ENCODE measurements at places on chromosomes 1 and 21.

DNA sequence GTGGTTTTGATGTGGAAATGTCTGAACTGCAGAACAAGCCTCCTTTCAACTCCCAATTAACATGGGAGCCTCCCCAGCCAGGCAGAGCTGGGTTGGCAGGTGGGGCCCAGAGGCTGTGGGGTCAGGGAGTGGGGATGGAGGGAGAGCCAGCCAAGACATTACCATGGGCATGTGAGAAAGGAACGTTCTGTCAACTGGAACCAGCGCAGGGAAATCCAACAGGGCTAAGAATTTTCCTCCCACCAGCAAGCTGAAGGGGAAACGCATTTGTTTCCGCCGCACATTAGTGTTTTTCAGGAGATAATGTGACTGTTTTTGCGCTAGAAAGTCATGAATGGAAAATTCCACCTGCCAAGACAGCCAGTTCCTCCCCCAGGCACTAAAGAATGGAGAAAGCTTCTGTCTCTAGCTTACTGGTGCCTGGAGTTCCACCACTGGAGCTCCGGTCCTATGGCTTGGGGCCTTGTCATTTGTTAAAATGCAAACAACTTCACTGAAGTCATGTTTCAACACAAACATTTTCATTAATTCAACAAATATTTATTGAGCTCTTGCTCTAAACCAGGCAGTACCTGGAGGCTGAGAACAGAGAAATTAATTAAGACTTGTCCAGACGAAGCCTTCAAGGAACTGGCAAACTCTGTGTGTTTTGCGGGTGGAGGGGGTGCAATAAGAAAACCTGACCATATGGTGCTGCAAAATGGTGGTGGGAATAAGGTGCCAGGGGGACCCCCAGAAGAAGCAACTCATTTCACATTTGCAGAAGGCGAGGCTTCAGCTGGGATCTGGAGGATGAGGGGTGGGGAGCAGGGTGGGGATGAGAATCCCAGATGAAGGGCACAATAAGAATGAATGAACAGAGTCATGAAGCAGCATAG is 305.1 kb downstream of the MATN1 start:
- DNase-seq, result no peak

- DNase-seq, result no peak
Measured at GRCh38 chr1:247531937-247532336, 4.3 kb downstream of the OR2C3 start.

- DNase-seq, result no peak
Measured at GRCh38 chr1:202088206-202088605, 34.5 kb upstream of the GPR37L1 start.

- no peak for DNase-seq
Measured at GRCh38 chr1:80403471-80403893, 1397.0 kb upstream of the ADGRL4 start.

DNA sequence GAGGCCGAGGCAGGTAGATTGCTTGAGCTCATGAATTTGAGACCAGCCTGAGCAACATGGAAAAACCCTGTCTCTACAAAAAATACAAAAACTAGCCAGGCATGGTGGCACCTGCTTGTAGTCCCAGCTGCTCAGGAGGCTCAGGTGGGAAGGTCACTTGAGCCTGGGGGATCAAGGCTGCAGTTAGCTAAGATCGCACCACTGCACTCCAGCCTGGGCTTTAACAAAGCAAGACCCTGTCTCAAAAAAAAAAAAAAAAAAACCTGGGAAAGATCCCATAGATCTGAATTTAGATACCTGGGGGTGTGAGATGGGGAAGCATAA is 32.9 kb downstream of the NIBAN1 start:
- no peak for DNase-seq

Data from NCI-H1694 treated with DMSO at 0.1 percent for 48 hours (cell line).